A549 treated with AZD2906 at 1 μM for 4 hours (cell line): ENCODE measurements at places on chromosomes 6 and 20. TPM values are rescaled to one million over a fixed set of nuclear protein-coding genes. Genes with fewer than 3 reads are reported as not detected.

PFDN4 gene
- total RNA-seq = 35.7 to 52.6 TPM (median 42.7 TPM) in 5 replicates

SEL1L2 gene
- not detected in 5 replicates for total RNA-seq

FUT9 gene
- total RNA-seq = not detected in 5 replicates

TCF15 gene
- total RNA-seq = not detected in 5 replicates

GPX5 gene
- not detected in 5 replicates for total RNA-seq
